RPMI7951 (cell line): ENCODE measurements at places on chromosomes 11 and 22. TPM values are rescaled to one million over a fixed set of nuclear protein-coding genes. Genes with fewer than 3 reads are reported as not detected.

The NXPE2 gene
- 0.12 and 0.39 TPM in 2 replicates for total RNA-seq

- no peak for DNase-seq
Measured at GRCh38 chr22:39819429-39819828, 74.1 kb downstream of the ENTHD1 start.

The RCOR2 gene
- 0.96 and 2.1 TPM in 2 replicates for total RNA-seq

The SOX10 gene
- 3.0 and 3.2 TPM in 2 replicates for total RNA-seq

DNA sequence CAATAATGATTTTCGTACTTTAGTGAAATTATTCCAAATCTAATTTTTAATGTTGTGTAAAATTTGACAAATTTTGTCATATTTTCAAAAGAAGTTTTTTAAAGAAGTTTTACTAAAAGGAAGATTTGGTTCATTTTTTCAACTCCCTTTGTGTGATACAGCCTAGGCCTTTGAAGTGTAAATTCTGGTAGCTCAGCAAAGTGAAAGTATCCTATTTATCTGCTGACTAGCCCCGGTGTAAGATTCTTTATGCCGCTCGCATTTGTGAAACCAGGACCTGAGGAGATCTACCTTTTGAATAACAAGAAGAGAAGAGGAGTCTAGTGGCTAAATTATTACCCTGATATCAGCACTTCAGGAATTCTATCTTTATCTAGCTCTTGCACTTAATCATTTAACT is 177.4 kb downstream of the JRKL start:
- peak; percentile 19 for DNase-seq

DNA sequence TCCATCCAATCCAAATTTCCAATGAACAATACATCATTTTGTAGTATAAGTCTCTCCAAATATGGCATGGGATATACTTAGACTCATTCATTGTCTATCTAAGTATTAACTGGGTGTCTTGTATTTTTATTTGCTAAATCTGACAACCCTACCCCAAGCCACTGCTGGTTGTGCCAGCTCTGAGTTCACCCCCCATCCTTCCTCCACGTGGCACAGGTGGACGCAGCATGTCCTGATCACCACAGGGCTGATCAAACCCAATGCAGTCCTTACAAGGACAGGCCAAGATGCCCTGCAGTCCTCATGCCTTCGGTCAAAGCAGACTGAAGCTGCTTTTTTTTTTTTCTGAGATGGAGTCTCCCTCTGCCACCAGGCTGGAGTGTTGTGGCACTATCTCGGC is 62.8 kb downstream of the SYN3 start:
- no peak for DNase-seq

GRCh38 chr11:83542861-83543260 is 256.7 kb upstream of the CCDC90B start:
- DNase-seq = no peak

- no peak for DNase-seq
Measured at GRCh38 chr11:44379141-44380008, 69.4 kb upstream of the ALX4 start.

DNA sequence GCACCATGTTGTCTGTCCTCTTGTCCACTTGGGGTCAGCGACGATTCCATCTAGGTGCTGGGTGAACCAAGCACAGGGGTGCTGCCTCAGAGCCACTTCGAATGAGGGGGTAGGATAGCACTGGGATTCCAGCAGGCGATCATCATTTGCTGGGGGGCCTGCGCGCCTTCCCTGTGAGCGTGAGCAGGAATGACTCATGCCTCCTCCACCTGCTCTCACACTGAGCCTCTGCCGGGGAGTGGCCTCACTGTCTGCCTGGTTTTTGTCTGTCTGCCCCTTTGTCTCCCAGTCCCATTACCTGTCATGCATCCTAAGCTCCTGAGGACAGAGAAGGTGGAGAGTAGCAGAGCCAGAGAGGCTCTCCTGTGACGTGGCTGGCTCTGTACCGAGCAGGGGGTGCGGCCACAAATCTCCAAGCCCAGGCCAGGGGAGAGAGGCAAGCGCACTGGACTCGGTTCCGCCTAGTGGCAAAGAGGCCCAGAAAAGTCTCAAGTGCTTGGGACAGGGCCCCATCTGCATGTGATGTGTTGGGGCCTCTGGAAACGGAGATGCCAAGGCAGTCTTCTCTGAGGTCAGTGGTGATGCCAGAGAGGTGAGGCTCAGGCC is 30.8 kb downstream of the RSPH14 start:
- DNase-seq = no peak

DNA sequence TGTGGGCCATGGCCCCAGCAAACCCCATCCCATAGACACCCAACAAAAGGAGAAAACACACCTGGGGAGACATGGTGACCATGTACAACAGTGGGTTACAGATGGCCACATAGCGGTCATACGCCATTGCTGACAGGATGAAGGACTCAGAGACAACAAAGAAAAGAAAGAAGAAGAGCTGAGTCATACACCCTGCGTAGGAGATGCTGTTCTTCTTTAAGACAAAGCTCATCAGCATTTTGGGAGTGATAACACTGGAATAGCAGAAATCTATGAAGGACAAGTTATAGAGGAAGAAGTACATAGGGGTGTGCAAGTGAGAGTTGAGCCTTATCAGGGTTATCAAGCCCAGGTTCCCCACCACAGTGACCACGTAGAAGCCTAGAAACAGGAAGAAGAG is 4.9 kb downstream of the OR8B8 start:
- no peak for DNase-seq

GRCh38 chr11:86292912-86293616 is 9.0 kb upstream of the HIKESHI start:
- DNase-seq = no peak

- peak; percentile 16 for DNase-seq
Measured at GRCh38 chr11:250740-251299, 14.0 kb downstream of the PSMD13 start.

GRCh38 chr11:126884594-126884993 is 116.0 kb downstream of the KIRREL3 start:
- DNase-seq = no peak

The OR51D1 gene
- total RNA-seq = not detected in 2 replicates

- DNase-seq = no peak
Measured at GRCh38 chr11:133553885-133554740, 21.8 kb upstream of the OPCML start.

- peak; percentile 85 for DNase-seq
Measured at GRCh38 chr11:130121445-130121978, 38.1 kb upstream of the ST14 start.

DNA sequence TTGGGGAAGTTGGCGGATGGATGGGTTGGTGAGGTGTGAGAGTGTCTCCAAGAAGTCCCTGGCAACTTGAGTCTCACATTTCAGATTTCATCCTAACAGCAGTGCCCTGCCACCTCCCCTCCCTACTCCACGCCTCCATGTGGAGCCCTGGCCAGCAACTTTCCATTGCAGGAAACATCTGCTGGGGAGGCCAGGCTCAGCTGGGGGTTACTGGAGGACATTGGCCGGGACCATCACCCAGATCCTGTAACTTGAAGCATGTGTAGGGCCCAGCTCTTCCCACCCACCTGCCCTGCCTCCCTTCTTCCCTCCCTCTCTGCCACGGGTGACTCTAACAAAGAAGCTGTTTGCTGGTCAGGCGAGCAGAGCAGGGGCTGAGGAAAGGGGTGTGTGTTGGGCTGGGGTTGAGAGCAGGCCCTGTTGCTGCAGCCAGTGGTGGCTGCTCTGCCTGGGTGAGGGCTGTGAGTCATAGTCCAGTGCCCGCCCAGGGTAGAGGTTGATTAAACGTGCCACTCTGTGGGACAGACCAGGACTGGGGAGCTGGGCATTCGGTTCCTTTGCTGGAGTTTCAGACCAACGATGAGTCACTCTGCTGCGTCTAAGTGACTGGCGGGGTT is 64.0 kb downstream of the SCN3B start:
- DNase-seq = peak; percentile 96

GRCh38 chr11:107733518-107733917 is 21.7 kb upstream of the SLN start:
- DNase-seq = no peak

The SOX6 gene
- total RNA-seq = 0.48 and 0.49 TPM in 2 replicates

DNA sequence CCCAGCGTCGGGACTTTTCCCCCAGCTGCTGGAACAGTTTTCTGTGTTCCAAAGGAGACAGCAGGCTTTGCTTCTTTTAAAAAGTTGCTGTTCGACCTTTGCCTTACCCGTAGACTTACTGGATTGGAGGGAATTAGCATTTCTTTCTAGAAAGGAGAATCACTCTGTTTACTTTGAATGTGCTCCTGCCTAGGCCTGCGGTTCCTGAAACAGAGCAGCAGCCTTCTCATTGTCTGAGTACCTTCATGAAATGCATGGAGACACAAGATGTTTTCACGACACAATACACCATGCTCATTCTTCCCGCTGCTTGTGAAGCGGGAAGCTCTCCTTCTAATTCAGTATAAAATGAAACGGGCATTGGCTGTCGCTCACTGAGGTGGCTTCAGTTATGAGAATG is 196.2 kb downstream of the TBC1D22A start:
- DNase-seq = no peak

- peak; percentile 19 for DNase-seq
Measured at GRCh38 chr22:30694640-30695350, at the start of gene OSBP2. Gene OSBP2, plus strand, starts transcription at chr22:30694874. Its CDS starts 36 bp downstream, at chr22:30694910.
